Fibroblast of skin of scalp (primary cell): ENCODE measurements at places on chromosomes 1 and 21.

DNA sequence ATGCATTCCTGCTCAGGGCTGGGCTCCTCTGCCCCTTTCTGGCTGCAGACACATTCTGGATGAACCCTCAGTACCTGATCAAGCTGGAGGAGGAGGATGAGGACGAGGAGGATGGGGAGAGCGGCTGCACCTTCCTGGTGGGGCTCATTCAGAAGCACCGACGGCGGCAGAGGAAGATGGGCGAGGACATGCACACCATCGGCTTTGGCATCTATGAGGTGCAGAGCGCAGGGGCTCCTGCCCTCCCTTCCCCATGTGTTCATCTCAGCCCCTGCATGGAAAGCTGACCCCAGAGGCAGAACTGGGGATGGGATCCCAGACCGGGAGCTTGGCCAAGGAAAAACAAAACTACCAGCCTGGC is 43.1 kb downstream of the CAPN2 start:
- no peak for DNase-seq

DNA sequence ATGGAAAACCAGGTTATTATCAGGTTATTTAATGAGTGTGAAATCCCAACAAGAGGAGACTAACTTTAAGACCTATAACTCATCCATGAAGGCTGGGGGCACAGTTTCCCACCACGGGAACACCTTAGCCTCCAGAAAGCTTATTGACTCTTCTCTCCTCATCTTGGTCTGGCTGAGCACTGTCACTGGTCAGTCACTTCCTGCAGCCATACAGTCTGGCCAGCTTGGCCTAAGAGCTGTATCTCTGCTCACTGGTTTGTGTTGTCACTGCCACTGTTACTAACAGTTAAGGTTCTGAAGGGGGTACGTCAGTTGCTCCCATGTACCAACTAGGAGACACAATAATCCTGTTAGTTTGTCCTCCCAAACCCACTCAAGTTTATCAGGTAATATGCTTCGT is 16.7 kb upstream of the DDAH1 start:
- DNase-seq, result no peak

GRCh38 chr1:94667818-94668217 is 126.3 kb upstream of the F3 start:
- DNase-seq, result no peak

DNA sequence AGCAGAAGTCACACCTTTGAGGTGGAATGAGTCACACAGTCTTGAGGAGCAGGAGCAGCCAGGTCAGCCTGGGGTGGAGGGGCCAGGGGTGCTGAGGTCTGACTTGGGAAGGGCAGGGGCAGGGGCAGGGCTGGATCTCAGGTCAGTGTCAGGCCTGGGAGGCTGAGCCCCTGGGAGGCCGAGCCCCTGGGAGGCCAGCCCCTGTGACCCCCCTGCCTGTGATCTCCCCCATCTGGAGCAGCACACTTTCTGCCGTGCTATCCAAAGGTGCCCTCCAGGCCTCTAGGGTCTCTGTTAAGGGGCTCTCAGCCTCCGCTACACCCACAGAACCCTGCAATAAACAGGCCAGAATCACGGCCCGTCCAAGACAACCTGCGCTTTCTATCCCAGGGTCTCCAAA is 36.9 kb upstream of the AJAP1 start:
- DNase-seq, result no peak

GRCh38 chr21:46035809-46036695 is 54.5 kb downstream of the COL6A1 start:
- DNase-seq, result peak; percentile 92

- DNase-seq, result no peak
These were observed 17.2 kb downstream of the MYBPH start for GRCh38 chr1:203158423-203158822.

DNA sequence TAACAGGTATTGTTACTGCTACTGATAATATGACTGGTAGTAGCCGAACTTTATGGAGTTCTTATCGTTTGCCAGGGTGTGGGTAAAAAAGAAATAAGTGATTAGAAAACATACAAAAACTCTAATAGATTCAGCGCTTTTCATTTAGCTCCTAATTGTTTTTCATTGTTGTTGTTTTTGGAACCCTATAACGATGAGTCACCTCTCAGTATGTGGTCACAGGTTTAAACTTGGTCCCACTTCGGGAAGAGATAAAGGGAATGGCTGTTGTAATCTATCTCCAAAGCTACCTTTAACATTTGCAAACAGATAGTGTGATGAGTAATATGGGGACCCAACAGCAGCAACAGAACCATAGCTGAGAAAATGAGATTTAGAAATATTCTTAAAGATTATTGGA is 62.7 kb upstream of the BCL10 start:
- DNase-seq, result no peak

- DNase-seq, result no peak
These were observed 12.4 kb upstream of the MT1HL1 start for GRCh38 chr1:237016626-237017025.

DNA sequence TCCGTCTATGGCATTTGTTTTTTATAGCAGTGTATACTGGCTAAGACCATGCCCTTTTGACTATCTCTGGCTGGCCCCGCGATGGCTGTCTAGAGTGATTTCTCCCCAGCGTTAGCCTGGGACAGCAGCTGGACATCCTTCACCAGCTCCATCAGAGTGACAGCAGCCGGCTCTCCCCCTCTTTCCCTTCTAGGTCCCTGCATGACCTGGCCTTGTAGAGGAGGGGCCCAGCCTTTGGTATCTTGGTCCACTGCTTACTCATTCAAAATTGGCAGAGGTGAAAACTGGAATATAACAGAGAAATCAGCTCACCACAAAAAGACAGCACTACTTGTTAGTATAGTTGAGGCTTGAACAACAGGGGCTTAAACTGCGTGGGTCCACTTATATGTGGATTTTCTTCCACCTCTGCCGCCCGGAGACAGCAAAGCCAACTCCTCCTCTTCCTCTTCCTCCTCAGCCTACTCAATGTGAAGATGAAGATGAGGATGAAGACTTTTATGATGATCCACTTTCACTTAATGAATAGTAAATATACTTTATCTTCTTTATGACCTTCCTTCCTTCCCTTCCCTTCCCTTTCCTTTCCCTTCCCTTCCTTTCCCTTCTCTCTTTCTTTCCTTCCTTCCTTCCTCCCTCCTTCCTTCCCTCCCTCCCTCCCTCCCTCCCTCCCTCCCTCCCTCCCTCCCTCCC is 29.4 kb upstream of the B3GALNT2 start:
- DNase-seq, result no peak

DNA sequence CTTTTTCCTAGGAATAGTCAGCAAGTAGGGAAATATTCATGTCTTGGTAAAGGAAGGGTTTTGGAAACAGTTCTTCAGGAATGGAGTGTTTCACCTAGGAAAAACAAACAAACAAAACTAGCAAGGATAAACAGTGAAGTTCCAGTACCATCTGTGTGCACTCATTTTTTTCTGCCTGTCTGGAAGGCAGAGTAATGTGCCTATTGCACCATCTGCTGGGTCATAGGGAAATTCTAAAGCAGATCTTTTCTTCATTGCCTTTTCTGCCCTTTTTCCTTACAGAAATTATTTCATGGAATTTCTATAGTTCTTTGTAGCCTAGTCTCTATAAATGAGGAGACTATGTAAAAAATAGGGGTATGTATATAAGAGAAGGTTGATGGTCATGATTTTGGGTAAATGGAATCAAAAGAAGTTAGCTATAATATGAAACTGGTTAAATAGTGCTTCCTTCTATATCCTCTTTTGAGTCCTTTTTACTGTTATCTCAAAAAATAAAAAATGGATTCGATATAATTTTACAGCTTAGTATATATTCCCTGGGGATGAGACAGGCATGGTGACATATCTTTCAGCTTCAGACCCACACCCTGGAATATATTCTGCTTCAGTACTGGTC is 3.4 kb upstream of the HRNR start:
- DNase-seq, result no peak

DNA sequence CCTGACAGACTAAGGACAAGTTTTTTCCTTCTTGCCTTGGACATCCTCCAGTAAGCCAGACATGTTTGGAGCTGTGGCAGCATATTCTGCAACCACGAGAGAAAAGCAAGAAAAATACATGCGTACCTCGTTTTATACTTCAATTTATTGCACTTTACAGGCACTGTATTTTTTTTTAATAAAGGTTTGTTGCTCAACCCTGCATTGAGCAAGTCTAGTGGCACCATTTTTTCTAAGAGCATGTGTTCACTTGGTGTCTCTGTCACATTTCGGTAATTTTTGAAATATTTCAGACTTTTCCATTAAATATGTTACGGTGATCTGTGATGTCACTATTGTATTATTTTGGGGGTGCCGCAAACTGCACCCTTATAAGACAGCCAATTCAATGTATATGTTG is 2.1 kb upstream of the SSX2IP start:
- no peak for DNase-seq

- DNase-seq, result no peak
These were observed 53.8 kb upstream of the PRDX6 start for GRCh38 chr1:173423291-173423690.

- no peak for DNase-seq
These were observed 27.0 kb upstream of the SMYD3 start for GRCh38 chr1:246534114-246534513.
